NCI-H748 treated with DMSO at 0.1 percent for 48 hours (cell line): ENCODE measurements at places on chromosomes 2 and 18.

DNA sequence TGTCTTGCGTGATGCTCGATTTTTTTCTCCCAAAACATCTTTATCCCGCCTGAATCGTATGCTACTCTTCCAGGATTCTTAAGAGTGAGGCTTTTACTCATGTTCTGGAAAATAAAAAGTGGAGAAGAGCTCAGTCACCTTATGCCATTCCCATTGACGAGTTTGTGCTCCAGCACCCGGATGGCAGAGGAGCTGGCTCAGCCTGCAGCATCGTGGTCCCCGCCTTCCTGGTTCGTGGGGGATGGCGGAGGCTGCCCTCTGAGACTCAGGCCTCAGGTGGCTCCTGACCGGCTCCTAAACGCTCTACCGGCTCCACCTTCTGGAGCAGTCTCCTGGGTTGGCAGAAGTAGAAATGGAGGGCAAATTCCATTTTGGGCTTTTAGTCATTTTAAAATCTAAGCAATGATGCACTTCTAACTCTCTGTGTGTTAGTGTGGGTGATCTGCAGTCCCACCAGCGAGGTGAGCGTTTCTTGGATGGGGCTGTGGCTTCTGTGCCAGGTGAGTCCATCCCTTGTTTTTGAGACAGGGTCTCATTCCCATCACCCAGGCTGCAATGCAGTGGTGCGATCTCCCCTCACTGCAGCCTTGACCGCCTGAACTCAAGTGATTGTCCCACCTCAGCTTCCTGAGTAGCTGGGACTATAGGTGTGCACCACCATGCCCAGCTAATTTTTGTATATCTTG is 27.8 kb downstream of the RTP5 start:
- no peak for DNase-seq

DNA sequence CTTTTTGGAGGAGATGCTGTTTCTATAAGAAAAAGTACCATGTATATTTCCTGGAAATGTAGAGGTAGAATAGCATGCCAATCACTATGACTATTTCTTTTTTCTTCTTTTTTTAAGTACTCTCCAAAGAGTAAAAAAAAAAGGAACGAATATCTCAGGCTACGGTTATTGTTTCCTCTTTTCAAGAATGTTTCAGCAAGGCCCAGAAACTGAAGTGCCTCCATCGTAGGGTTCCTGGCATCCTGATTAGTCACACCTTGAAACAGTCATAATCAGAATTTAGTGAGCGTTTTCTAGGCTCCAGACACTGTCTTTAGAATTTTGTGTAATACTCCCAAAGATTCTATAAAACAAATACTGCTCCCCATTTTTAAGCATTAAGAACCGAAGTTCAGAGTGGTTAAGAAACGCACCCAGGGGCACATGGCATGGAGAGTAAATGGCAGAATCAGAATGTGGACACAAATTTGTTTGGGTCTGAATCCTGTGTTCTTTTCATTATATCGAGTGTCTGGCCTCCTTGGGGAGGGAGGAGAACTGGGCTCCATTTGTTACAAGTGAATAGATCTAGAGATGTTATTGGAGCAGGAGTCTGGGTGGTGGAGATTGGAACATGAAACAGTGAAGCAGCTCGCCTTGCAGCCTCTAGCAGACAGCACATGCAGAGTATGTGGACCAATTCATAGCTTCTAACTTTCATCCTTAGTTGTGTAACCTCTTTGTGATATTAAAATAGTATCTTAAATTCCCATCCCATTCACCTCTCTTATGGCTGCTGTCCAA is 26.7 kb downstream of the ZEB2 start:
- no peak for DNase-seq

- DNase-seq: no peak
These were observed 634.3 kb upstream of the FANCL start for GRCh38 chr2:58875436-58875835.

GRCh38 chr2:96116424-96116878 is at the start of gene ADRA2B:
Gene ADRA2B (minus strand): TSS chr2:96116571. CDS start chr2:96116149, 422 bp downstream.
- DNase-seq: no peak

- no peak for DNase-seq
These were observed 19.2 kb downstream of the ASAP2 start for GRCh38 chr2:9225806-9226205.

DNA sequence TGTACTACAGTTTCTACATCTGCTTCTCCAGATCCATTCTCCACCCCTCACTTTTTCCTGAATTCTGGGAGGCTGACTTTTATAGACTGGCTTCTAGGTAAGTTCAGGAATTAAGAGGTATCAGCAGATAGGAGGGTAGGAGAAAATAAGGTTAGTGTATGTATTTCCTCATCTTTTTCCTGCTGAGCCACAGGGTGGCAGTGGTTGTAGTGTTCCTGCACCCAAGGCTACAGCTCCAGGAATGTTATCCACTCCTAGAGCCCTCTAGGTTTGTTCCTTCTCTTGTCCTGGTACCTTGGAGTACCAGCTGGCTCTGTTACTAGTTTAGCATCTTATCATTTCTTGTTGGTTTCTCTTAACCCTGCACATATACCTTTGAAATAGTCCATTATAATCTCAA is 40.7 kb upstream of the C2orf66 start:
- DNase-seq: no peak

- no peak for DNase-seq
These were observed 150.2 kb downstream of the LRRTM1 start for GRCh38 chr2:80154231-80154915.

DNA sequence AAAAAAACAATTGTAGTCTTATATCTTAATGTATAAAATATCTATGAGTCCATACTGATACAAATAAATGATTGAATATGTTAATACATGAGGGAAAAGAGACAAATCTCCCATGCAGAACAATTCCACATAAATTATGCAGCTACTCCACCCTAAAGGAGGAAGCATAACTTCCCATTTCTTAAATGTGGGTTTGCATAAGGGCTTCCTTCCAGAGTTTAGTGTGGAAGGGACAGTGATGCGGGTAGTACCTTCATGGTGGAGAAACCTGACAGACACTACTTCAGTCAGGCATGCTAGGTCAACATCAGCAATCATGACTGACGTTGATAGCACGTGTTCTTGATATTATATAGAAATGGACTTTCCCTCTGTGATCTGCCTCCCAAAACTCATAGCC is 146.9 kb upstream of the STON1 start:
- DNase-seq: no peak

GRCh38 chr18:48644029-48644428 is 105.2 kb downstream of the CTIF start:
- no peak for DNase-seq

GRCh38 chr2:61357681-61358080 is 113.2 kb downstream of the USP34 start:
- no peak for DNase-seq

DNA sequence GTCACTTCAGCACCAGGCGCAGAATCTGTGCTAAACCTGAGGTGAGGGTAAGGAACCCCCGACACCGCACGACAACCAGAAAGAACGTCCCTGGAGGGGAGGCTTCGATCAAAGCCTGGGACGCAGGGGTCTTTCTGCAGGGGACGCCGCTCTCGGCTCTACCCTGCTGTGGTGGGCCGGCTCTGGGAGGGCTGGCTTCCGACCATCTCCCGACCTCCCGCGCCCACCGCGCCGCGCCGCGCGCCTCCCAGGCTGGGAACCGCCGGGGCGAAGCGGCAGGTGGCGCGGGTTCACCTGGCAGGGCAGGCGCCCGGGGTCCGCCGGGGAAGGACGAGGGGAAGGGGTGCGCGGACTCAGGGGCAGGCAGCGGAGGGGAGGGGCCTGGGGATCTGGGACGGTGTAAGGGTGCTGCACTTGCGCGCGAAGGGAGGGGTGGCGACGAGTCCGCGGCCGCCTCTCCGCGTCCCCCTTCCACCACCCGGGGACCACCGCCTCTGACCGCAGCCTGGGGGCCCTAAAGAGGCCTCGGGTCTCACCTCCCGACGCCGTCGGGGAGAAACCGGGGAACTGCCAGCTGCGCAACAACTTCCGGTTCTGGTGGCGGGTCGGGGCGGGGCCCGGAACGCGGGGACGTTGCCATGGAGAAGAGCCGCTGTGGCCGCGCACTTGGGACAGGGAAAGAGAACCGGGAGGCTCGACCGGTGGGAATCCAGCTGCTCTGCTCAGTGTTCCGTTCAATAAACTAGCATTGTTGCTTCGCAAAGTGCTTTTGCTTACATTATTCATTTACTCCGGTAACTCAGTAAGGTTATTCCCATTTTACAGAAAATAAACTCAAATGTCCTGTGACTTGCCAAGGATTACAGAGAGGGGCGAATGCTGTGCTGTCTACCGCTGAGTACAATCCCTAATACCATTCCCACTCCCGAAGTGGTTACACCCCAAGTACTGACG is at the start of gene ZNF396:
Gene ZNF396, minus strand, starts transcription at position 596 of the 954 bp plus-strand sequence. CDS start 3,045 bp downstream, outside the sequence.
- peak; percentile 58 for DNase-seq

DNA sequence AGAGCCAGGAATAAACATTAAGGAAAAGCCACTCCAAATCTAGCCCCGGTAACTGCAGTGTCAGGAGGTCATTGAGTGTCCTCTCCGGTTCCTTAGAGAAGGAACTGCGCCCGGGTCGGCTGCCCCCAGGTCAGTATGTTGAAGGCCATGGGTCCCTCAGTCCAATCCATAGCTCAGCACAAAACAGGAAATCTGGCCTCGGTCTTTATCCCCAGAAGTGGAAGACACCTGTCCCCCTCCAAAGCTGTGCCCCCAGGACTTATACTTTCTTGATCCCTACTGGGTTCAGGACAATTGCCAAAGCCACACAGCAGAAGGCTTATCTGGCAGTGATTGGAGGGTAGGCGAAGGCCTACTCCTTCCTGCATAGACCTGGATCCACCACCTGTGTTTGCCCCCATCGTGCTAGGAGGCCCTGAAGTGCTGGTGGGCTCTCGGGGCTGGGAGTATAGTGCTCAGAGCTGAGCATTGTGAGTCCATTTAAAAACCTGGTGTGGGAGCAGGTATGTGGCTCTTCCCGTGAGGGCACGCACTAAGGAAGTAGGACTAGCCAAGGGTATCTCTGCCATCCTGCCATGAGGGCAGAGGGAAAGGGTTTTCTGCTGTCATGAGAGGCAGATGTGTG is 178.6 kb downstream of the SEPTIN10 start:
- no peak for DNase-seq

DNA sequence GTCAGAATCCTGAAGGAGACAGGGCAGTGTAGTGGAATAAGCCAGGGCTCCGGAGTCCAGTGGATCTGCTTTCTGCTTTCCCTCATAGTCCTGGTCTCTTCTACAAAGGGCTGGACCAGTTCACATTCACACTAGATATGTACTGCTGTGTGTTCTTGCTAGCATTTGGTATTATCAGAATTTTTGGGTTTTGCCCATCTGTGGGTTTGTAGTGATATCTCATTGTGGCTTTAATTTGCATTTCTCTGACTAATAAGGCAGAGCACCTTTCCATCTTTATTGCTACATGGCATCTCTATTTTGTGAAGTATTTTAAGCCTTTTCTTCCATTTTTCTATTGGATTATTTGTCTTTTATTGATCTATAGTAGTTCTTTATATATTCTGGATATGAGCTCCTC is 114.8 kb downstream of the DIS3L2 start:
- DNase-seq: no peak

DNA sequence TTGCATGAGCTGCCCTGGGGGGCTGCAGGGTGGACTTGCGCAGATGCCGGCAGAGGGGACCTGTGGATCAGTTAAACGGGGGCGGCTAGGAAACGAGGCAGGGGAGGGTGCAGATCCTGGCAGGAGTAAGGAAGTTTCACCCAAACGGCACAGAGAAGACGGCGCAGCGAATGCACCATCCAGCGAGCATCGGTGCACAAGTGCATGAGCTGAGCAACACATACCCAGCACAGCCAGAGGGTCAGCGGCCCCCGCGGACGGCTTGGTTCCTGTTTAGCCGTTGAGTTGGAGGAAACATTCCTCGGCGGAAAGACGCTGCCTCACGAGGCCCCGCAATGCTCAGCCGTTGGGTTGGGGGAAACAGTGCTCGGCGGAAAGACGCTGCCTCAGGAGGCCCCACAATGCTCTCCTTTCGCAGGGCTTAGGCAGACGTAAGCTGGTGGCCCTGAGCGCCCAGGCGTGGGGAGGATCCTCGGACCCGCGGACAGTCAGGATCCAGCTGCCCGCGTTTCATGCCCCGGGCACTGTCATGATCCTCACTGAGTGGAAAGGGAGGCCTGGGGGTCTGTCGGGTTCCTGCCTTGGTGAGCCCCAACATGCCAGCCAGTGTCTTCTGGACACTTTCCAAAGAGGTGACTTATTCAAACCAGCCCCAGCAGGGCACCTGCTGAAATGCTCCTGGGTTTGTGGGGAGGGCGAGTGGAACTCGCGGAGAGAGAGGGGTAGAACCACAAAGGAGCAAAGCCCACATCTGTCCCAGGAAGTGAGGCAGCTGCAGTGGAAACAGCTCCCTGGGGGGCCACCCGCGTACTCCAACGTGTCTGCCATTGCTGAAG is 86.3 kb downstream of the NDUFA10 start:
- DNase-seq: no peak

GRCh38 chr2:222752746-222753145 is 81.3 kb downstream of the MOGAT1 start:
- no peak for DNase-seq

- DNase-seq: peak; percentile 63
These were observed at the start of gene HPCAL1 for GRCh38 chr2:10302479-10303180. Gene HPCAL1 (plus strand): TSS chr2:10302904. CDS start chr2:10419758, 116,854 bp downstream.

- DNase-seq: no peak
These were observed 8.8 kb downstream of the GPR55 start for GRCh38 chr2:230916218-230916617.

DNA sequence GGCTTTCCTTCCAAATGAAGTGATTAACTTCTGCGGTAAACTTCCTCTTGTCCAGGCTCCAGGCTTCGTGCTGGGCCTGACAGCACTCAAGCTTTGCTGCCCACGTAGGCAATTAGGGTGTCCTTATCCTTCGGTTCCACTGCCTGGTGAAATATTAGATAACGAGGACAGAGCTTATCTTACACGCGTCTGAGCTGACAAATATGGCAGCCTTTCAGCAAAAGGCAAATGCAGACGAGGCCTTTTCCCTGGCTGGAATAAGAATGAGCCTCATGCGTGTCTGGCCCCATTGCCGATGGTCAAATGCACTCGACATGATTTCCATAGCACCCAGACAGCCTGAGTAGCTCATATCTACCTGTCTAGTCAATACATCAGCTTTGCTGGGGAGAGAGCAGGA is 141.5 kb downstream of the FAM210A start:
- no peak for DNase-seq

DNA sequence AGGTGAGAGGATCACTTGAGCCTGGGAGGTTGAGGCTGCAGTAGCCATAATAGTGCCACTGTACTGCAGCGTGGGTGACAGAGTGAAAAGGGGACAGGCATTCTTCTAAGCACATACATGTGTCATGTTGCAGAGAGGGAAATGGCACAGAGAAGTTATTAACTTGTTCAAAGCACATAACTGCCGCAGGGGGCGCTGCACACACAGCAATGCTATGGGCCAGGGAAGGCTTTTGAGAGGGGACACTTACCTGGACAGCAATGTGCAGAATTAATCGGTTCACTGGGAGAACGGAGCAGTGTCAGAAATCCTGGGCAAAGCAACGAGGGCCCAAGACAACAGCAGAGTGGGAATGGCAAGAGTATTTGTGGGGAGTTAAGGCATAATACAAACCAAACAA is 2.4 kb downstream of the SCYGR8 start:
- DNase-seq: no peak
